Panc1 (cell line): ENCODE measurements at places on chromosomes 3 and 15.

DNA sequence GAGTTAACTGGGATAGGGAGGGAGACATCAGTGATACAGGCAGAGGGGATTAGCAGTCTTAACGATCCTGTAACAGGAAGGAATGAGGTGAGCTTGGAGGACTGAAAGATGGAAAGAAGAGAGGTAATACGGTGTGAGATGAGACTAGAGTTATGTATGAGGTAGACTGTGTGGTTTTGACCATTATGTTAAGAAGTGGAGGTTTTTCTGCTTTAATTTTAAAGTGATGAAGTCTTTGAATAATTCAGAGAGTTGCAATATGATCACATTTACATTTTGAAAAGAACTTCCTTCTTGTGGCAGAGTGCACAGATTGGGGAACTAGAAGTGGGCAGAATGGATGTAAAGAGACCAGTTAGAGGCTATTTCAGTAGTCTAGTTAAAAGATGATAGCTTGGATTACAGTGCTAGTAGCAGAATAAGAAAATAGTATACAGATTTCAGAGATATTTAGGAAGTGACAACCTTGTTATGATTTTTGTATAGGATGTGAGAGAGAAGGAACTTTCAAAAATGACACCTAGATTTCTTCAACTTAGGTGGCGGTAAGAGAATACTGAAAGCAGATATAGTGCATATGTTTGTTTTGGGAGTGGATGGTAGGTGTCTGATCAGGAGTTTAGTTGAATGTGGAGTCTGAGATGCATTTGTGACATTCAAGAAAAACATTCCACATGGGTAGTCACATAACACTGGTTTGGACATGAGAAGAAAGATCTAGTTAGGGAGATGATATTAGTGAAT lies 40.5 kb downstream of the STT3B start:
- no peak for DNase-seq

DNA sequence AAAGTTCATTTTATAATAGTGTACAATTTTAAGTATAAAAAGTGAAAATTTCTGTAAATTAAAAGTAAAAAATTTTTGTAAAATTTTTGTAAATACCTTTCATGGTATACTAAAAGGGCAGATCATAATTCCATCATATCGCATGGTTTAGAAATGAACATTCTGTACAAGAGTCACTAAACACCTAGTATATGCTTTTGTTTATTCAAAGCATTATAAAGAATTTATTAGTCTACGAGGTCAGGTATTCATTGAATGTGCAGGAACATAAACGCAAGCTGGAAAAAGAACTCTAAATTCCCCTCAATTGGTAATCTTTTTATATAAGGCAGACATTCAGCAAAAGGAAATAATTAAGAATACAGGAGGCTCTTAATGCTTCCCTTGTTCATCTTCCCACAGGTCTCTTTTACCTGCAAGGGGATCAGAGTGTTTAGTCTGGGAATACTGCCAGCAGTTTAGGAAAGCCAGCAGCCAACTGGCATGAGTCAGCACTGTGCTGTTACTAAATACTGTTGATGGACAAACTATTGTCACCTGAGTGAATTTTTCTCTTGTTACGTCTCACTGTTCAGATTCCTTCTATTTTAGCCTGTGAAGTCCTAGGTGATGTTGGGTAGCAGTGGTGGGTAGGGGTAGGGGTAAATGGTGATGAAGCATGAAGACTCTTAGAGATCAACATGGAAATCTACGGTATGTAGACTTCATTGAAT lies 70.1 kb downstream of the UQCC5 start:
- DNase-seq, result peak; percentile 47

- no peak for DNase-seq
Observed at GRCh38 chr3:59774000-59774399, 724.2 kb upstream of the CFAP20DC start.

DNA sequence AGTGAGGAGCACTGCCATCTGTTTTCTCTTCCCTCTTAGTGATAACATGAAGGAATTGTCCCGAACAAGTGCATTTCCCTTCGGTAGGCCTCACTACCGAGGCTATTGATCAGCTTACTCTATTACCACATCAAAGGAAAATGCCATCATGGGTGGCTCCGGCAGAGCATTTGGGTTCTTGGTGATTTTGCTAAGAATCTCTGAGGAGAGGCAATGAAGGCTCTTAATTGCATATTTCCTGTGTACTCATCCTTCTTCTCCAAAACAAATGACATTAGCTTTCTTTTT lies 35.3 kb downstream of the CHRD start:
- no peak for DNase-seq

- DNase-seq, result no peak
Observed at GRCh38 chr3:4756855-4757574, 222.2 kb upstream of the BHLHE40 start.

- DNase-seq, result no peak
Observed at GRCh38 chr3:153818338-153818737, 302.9 kb upstream of the ARHGEF26 start.

DNA sequence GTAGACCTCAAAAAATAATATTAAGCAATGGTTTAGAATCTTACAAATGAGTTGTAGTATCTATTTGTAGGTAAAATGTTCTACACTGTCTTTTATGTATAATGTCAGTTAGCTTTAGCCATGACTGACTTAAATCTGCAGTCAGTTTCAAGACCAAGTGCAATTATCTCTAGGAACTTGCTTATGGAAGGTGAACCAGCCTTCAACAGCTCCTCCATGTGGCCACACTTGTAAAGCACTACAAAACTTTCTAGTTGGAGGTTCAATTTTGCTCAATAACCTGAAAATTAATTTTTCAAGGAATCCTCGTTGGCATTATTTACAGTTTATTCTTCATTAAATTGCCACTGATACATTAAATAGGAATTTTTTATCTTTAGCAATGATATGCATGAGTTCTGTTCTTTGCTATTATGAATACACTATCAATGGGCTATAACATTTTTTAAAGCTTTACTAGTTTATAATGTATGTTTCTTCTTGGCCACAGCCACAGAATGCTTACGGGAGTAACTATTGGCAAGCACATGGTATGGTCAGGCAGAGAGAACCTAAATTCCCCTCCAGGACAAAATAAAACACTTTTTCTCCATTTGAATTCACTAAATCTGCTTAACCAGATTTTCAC lies 315.3 kb upstream of the UBE2E2 start:
- peak; percentile 1 for DNase-seq

DNA sequence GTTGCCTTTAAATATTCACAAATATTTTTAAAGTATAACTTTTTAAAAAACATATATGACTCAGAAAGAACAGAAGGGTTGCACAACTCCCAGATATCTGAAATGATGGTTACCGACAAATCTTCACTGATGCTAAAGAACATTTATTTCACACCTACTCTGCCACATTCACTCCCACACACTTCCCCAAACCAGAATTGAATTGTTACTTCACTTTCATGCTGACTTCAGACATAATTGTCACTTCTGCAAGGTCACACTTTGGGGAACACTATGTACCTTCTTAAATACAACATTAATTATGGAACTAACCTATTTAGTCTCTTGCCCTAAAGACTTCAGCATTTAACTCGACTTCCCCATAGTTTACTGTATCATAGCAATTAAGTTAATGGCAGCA lies 795.1 kb downstream of the FHIT start:
- DNase-seq, result no peak

GRCh38 chr3:160565442-160566403 lies at the start of gene KPNA4:
TSS of gene KPNA4 (minus strand) at chr3:160565571. CDS start at chr3:160565282, 289 bp downstream.
- peak; percentile 84 for DNase-seq

DNA sequence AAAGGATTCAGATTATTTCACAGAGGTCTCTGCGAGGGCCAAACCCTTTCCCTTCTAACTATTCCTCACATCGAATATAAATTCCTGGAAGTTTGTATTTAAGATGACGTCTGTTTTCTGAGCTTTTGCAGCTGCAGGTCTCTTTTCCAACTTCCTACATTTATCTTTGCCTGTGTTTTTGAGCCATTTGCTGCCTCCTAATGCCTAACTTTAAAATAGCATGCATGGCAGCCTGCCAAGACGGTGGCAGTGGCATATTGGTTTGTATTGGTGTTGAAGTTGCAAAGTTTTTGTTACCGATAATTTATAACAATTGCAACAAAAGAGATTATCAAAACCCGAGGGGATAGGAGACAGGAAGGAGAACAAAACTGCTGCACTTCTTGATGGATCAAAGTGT lies 187.1 kb upstream of the DNAJC19 start:
- peak; percentile 18 for DNase-seq

DNA sequence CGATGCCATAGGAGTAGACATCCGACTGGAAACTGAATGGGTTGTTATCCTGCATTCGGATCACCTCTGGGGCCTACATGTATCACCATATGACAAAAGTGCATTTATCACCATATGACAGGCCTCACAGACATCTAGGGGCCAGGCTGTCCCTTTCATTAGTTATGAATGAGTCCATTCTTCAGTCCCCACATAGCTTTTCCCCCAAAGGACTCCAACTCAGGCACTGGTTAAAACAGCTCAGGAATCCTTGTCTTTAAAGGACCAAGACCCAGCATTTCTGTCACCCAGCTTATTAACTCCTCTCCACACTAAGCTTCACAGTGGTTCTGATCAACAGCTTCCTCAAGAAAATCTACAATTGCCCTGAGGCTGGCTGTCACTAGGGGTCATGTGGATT lies 28.3 kb downstream of the MKRN2 start:
- DNase-seq, result no peak

DNA sequence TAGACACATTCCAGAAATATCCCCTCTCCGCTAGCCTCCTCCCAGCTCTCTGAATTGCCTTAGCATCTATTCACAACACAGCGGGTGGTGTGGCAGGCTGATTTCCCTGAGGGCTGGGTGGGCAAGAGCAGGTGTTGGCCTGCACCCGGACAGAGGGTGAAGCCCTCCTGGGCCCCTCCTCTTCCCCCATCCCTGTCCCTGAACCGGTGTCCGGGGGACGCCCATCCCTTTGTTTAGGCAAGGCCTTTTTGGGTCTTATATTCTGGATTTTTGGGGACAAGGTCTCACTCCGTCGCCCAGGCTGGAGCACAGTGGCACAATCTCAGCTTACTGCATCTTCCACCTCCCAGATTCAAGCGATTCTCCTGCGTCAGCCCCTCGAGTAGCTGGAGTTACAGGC lies 55.2 kb upstream of the KLHL25 start:
- DNase-seq, result no peak

- DNase-seq, result no peak
Observed at GRCh38 chr3:70811880-70812279, 499.4 kb upstream of the MDFIC2 start.

DNA sequence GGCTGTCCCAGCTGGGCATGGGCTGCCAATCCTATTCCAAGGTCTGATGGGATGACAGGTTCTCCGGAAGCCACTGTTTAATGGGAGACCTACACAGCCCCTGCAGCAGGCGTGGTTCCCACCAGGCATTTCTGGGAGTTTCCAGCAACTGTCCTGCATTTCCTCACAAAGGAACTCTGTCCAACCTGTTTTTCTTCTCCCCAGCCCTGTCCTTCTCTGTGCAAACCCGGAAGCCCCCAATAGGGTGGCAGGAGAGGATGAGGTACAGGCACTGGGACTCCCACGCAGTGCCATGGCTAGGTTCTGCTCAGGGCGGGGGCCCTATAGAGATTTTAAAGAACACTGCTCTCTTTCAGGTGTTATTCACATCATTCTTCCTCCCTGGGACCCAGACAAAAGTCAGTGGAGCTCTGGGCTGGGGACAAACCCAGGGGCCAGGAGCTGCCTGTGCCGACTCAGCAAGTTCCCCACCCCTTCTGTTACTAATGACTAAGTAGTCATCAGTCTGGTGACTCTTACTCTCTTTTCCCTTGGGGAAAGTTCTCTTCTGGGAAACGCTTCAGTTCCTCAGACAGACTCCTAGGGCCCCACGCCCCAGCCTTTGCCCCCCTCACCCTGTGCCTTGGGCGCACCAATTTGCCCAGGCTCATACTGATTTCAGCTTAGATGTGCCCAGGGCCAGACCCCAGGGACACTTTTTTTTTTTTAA lies 97.7 kb downstream of the CD47 start:
- no peak for DNase-seq

GRCh38 chr3:188267790-188268335 lies 113.9 kb downstream of the LPP start:
- DNase-seq, result no peak

- no peak for DNase-seq
Observed at GRCh38 chr3:144622845-144623244, 651.2 kb downstream of the DIPK2A start.

GRCh38 chr15:67406257-67406861 lies 114.6 kb upstream of the C15orf61 start:
- no peak for DNase-seq

GRCh38 chr3:87898971-87899370 lies 159.8 kb downstream of the CGGBP1 start:
- no peak for DNase-seq

DNA sequence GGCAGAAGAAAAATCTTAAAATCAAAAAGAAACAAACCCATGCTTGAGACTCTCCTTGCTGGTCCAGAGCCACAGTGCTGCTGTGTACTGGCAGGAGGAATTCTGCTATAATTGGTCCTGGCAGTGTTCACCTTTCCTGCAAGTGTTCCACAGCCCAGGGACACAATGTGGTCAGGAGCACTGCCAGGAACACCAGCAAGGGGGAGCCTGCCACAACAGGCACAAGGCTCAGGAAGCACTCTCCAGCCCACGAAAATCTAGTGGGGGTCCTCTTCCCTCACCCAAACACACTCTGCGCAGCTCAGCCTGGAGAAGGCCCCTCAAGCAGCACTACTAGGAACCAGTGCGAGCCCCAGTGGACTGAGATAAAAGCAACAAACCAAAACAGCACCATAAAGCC lies 92.9 kb downstream of the UBE3A start:
- no peak for DNase-seq

DNA sequence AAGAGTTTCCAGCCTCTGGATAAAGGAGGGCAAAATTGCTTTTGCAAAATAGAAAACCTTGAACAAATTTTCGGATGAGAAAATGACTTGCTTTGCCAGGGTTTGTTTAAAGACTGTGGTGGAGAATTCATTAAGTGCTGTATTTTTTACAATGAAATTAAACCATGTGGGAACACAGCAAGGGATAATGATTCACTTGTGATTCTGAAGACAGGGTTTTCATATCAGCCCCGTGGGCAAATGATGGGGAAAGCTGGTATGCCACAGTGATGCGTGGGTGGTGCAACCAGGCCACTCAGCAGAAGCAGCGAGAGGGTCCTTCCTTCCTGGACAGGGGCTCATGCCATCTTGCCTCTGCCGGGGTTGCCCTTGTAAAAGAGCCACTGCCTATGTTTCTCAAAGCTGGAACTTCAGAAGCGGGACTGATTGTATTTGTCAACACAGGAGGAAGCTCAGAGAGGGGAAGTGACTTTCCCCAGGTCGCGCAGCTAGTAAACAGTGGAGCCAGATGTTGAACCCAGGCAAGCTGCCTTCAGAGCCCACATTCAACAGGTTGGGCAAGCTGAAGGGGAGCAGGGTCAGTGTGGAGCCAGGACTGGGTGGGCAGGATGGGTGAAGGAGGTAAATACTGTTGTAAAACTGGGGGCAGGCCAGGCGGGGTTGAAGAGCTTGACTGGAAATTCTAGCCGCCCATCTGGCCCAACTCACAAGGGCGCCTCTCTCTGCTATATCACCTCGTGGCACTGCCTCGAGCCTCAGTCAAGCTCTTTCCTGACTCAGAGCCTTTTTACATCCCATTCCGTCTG lies 79.1 kb downstream of the TOP2B start:
- DNase-seq, result no peak
